ENCODE measurements at places on chromosomes 16 and 17.
A peak's percentile ranks its signal among the peaks of the same experiment; 100 is the strongest.

DNA sequence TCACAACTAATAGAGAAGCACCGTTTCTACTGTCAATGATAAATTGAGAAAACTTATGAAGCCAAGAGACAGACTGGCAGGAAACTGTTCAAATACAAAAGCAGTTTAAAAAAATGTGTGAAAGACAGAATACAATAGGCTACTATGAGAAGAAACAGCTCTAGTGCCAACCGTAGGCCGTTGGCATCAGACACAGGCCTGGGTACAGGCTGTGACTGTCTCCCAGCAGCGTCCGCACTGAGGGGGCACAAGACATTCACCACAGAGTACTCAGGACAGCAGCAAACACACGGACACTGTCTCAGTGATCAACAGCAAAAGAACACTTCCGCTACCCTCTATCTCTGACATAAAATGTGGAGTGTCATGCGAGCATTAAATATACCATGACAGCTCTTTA lies 7.8 kb upstream of the C1QBP start:
- peak; percentile 82 for DNase-seq

- no peak for DNase-seq
These were observed 2.0 kb downstream of the CBX4 start for GRCh38 chr17:79836972-79837887.

GRCh38 chr16:67780847-67781564 lies 25.4 kb downstream of the RANBP10 start:
- DNase-seq: no peak

GRCh38 chr16:73793260-73793659 lies 503.4 kb upstream of the PSMD7 start:
- no peak for DNase-seq

DNA sequence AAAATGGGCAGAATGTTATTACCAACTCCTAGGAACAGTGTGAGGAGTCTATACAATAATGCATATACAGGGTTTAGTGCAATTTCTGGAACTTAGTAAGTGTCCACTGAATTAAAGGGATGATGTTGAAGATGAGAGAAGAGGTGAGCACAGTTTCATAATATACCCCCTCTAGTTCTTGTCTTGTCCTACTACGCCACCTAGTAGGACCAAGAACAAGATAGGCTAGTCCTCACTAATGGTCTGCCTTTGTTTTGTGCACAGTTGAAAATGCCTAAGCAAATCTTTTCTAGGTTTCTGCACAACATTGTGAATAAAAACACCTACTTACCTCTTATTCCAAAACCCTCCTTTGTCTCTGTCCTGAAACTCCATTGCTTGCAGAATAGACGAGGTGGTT lies 670.2 kb downstream of the CDH8 start:
- DNase-seq: no peak

- no peak for DNase-seq
These were observed 47.2 kb upstream of the GSE1 start for GRCh38 chr16:85565801-85566526.

DNA sequence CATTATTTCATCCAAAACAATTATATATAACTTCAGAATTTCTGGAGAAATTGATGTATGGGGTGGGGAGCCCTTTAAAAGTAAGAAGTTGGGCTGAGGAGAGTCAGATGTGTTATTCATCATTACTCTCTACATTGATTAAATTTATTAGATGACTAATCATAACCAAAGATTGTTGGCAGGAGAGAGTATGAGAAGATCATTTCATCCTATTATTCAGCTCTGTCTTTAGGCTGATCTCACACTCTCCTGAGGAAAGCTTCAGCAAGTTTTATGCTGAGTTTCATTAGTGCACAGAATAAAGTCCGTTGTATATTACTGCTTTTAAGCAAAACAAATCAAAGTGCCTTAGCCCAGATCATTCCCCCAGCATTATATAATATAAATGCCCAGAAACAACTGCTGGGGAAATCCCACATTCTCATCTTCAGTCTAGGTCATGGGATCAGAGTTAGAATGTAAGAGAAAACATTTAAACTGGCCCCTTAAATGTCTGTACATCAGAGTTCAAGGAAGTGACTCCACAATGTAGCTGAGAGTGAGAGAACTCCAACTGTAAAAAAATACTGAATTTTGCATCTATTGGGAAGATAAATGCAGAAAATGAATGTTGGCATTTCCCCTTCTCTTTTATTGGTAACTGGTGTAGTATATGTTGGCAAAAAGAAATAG lies 130.1 kb upstream of the HLF start:
- no peak for DNase-seq

- no peak for DNase-seq
These were observed 3.1 kb downstream of the CEP131 start for GRCh38 chr17:81219476-81220180.

DNA sequence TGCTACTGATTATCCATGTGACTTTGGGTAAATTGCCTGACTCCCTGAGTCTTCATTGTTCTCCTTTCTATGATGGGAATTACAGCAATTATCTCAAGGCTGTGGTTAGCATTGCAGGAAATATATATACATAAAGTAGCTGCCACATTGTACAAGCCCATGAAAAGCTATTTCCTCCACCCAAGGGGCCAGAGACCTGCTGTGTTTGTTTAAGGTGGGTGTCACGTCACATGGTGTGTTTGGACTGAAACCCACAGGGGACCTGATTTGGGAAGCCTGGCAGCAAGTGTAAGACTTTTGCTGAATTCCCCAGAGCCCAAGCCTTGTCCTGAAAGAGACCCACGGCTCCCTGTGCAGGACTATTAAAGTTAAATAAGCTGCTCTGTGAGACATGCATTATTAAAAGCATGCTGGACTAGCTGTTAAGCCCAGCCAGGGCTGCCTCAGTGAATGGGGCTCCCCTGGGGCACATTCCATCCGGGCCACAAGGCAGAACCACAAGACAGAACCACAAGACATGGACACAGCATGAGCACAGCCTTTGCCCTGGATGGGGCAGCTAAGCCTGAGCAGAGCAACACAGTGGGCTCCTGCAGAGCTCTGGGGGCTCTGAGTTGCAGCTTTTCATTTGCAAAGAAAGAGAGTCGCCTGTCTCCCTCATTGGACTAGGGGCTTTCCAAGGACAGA lies 148.9 kb downstream of the SPACA3 start:
- DNase-seq: no peak

DNA sequence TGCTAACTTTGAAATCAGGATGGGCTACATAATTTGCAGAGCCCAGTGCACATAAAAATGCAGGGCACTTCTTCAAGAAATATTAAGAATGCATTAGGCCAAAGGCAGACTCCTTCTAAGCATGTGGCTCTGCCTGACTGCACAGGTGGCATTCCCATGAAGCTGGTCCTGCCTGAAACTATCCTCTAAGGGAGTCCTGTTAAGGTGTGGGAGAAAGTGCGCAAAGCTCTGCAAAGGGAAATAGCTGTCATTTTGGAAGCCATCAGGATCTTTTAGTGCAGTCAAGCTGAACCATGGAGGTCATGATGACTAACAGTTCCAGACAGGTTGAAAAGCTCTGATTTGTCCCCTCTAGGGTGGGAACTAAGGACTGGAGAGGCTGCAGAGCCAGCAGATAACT lies 41.9 kb upstream of the CRHR1 start:
- no peak for DNase-seq

GRCh38 chr17:45852535-45853297 lies 8.0 kb downstream of the SPPL2C start:
- peak; percentile 83 for DNase-seq

GRCh38 chr17:28841901-28842281 lies 699 bp downstream of the FAM222B start:
- no peak for DNase-seq

DNA sequence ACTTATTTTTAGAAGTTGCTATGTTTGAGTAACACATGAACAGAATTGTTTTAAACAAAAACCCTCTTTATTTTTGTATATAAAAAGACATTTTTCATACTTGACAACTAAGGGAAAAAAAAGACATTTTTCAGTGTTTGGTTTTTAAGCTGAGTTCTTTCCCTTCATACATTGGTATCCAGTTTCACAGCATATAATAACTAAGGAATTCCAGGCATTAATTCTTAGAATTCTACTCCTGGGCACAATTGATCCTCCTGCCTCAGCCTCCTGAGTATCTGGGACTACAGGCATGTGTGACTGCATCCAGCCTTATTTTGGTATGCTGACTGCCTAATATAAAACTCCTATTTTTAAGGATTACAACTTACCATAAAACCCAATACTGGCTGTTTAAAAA lies 8.4 kb downstream of the FBXO47 start:
- no peak for DNase-seq
